D341Med (cell line): ENCODE measurements at places on chromosomes 12 and 14.

DNA sequence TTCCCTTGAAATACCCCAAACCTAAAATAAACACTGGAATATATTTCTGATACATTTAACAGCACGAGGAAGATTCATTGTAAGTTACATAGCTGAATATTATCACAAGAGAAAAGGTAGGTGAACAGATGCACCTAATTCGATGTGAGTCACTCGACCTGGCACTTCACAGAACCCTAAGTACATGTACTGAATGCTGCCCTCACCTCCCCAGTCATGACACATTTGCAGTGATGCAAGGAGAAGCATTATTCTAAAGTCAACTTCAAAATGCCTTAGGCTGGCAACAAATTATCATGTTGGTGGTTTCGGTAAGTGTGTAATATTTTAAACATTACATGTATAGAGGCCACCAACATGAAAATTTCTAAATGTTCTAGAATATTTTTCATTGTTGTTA lies 35.2 kb upstream of the TMTC2 start:
- DNase-seq = no peak

- DNase-seq = no peak
Observed at GRCh38 chr14:91636604-91637003, 95.3 kb downstream of the CATSPERB start.

GRCh38 chr12:70365398-70365647 lies 767 bp upstream of the KCNMB4 start:
- DNase-seq = no peak

DNA sequence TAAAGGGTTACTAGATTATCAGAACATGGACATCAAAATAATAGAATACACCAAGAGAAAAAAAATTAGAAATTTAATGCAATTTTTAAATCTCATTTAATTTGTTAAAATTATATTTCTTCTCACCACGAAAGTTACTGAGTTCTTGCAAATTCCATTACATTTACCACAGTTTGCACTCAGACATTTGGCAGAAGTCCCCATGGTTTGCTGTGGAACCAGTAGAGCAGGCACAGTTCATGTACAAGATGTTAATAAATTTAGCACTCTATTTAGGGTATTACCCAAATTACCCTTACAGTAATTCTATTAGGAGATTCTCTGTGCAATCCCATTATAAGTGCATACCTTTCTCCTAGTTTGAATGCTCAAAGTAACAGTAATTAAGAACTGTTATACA lies 9.7 kb downstream of the SCN8A start:
- no peak for DNase-seq

DNA sequence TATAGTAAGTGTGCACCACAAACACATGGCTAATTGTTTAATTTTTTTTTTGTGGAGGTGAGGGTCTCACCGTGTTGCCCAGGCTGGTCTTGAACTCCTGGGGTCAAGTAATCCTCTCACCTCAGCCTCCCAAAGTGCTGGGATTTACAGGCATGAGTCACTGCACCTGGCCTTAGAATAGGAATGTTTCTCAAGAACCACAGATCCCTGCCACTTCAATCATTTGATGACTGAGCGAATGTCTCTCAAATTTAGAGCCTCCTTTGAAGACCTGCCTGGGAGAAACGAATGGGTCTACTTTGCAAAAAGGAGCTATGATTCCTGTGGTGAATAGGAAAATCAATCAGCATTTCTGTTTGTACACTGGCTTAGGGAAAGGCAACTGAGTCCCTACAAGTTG lies 33.5 kb upstream of the CHST11 start:
- DNase-seq = no peak

GRCh38 chr12:131857908-131858850 lies 30.0 kb downstream of the MMP17 start:
- no peak for DNase-seq

DNA sequence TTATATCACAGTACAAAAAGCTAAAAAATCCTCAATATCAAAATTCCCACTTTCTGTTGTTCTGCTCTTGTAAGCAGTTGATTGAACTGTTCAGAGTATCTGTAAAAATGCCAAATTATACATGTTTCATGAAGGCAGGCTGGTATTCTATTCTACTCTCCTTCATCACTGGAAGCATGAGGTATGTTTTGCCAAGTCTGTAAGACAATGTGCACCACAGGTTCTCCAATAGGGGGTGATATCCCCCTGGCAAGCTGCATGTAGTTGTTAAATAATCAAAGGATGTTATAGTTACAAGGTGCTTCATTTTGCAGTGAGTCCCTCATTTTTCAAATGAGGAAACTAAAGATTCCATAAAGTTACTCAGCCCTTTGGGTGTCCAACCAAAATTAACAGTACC lies 15.1 kb upstream of the NEK9 start:
- DNase-seq = peak; percentile 45

GRCh38 chr12:104280717-104281458 lies 22.7 kb upstream of the EID3 start:
- no peak for DNase-seq

- peak; percentile 68 for DNase-seq
Observed at GRCh38 chr12:53695152-53696145, 19.6 kb upstream of the ATP5MC2 start.

- DNase-seq = no peak
Observed at GRCh38 chr12:122028905-122029560, 7.3 kb downstream of the BCL7A start.

- no peak for DNase-seq
Observed at GRCh38 chr14:69105326-69105725, 47.6 kb downstream of the DCAF5 start.

DNA sequence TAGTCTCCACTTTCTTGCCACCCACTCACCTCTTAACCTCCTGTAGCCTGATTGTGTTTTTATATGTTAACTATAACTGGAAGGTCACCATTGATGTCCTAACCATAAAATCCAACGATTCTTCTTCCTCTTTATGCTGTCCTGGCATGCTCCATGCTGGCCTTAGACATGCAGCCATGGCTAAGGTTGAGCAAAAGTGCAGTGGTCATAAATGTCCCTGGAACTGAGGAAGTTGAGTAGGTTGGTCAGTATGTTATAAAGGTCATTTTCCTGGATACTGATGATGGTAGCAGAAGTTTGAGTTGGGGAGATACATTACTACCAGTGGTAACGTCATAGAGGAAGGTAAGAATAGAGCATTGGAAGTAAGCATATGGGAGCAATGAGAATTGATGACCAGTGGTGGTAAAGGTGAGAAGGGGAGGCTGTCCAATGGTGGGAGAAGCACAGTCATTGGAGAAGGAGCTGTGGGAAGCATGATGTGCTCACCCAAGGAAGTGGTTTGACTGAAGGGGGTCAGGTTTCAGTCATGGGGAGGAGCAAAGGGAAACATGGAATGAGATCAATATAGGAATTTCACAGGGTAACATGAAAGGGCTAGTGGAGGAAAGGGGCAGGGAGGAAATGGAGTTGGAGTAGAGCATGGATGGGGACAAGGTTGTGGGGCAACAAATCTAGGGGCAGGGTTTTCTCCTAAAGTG lies 240.8 kb downstream of the DACT1 start:
- DNase-seq = no peak

GRCh38 chr12:24494401-24494800 lies 454.5 kb downstream of the BCAT1 start:
- DNase-seq = no peak

DNA sequence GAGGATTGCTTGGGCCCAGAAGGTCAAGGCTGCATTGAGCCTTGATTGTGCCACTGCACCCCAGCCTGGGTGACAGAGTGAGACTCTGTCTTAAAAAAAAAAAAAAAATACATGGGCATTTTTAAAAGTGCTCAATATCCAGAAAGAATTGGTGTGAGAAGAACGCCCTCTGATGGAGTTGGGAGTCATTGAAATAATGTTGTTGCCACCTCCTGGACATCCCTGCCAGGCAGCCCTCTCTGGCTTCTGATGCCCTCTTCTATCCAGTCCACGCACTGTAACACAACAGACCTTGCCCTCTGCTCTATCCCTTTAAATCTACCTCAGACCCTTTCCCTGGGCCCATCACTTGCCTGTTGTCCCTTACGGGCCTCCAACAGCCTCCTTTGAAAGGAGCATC lies 4.9 kb downstream of the PTGDR start:
- DNase-seq = peak; percentile 67

DNA sequence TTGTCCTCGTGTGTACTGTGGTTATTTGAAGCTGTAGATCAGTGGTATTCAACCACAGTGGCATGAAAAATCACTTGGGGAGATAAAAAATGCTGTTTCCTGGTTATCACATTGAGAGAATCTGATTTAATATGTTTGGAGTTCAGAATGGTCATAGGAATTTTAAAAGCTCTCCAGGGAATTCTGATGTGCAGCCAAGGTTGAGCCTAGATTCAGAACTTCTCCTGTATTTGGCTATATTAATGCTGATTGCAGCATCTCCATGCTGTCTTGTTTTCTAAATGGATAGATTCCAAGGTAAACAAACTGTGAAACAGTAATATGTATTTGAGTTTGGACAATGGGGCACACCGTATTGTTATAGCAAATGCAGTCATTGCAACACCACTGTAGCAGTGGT lies 982.2 kb upstream of the FBXO33 start:
- no peak for DNase-seq

GRCh38 chr14:88189417-88190191 lies 133.5 kb downstream of the KCNK10 start:
- peak; percentile 70 for DNase-seq

- DNase-seq = no peak
Observed at GRCh38 chr12:97575403-97576193, 113.0 kb downstream of the RMST start.

DNA sequence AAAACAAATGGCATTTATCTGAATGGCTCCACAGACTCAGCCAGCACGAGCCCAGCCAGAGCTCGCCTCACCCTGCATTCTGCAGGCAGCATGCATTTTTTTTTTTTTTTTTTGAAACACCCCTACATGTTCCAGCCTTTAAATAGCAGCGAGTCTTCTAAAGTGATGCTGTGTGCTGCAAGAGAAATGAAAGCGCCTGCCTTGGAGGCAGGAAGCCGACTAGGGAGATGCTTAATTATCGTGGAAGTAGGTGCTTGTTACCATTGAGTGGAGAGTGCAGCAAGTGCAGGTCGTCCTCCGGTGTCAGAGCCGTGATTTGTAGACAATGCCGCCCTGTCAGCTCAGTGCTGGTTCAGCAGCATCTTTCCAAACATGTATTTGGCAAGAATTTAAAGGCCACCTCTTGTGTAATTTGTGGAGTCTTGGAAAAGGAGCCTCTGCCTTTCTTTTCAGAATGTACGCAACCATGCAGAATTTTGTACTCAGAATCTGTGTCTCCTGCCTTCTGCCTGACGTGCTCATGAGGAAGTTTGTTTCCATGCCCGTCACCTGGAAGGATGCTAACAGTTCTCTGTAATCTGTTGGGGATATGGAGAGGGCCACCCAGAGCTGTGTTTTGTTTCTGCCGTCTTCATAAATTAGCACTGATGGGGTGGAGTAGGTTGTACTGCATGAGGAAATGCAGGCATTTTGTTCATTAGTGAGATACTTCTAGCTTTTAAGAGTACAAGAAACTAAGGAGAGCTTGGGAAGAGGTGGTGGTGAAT lies 345.9 kb upstream of the RGS6 start:
- DNase-seq = no peak
